ENCODE measurements at places on chromosomes 12 and 14.

GRCh38 chr12:52144512-52145227, 47.1 kb downstream of the KRT80 start:
- DNase-seq, result no peak

- DNase-seq, result no peak
Measured at GRCh38 chr14:36028218-36028617, 148.3 kb downstream of the PTCSC3 start.

- DNase-seq, result no peak
Measured at GRCh38 chr12:42099433-42099832, 45.2 kb downstream of the GXYLT1 start.

GRCh38 chr12:59808317-59808910, 212.6 kb downstream of the SLC16A7 start:
- no peak for DNase-seq

- DNase-seq, result no peak
Measured at GRCh38 chr14:104359301-104359968, 220.1 kb upstream of the C14orf180 start.

GRCh38 chr14:22979748-22980392, 2.5 kb downstream of the AJUBA start:
- DNase-seq, result no peak

DNA sequence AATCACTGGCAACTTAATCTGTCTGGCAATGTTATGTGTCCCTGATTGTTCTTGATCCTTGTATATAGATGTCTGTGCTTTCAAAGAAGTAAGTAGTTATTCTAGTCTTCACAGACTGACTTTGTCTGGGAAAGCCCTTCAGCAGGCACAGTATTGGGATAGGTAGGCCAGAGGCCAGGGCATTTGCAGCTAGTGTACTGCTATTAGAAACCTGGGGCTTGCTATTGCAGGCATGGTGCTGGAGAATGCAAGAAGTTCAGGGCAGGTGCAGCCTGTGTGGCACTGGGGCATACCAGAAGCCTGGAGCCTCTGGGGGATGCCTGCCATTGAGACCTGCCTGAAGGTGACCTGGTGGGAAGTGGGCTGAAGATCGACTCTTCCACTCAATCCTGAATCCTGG, 96.3 kb downstream of the TMTC3 start:
- DNase-seq, result no peak

DNA sequence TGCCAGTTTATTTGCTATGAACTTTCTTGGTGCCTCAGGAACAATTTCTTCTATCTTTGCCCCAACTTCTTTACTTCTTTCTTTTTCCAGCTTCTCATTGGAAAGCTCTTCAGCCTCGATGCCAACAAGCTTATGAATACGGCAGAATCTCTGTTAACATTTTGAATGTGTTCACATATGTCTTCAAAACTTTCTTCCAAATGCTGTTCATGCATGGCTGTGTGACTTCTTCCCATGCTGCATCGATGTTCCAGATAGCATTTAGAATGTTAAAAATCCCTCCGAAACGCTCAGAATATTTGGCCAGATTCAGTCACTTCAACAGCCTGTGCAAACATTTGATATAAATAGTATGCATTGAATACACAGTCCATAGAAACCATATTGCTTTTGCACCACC, 247.8 kb upstream of the ARID2 start:
- no peak for DNase-seq

DNA sequence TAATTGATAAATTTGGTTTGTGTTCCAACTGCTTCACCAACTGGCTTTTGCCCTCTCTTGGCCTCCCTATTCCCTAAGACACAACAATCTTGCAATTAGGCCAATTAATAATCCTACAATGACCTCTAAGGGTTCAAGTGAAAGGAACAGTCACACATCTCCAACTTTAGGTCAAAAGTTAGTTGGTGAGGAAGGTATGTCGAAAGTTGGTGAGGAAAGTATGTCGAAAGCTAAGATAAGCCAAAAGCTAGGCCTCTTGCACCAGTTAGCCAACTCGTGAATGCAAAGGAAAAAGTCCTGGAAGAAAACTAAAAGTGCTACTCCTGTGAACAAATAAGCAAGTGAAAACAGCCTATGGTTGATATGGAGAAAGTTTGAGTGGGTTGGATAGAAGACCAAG, 32.6 kb downstream of the EGLN3 start:
- DNase-seq, result no peak

GRCh38 chr12:89151536-89151935, 200.8 kb downstream of the DUSP6 start:
- no peak for DNase-seq

GRCh38 chr14:92974541-92975345, 51.8 kb downstream of the CHGA start:
- DNase-seq, result no peak

DNA sequence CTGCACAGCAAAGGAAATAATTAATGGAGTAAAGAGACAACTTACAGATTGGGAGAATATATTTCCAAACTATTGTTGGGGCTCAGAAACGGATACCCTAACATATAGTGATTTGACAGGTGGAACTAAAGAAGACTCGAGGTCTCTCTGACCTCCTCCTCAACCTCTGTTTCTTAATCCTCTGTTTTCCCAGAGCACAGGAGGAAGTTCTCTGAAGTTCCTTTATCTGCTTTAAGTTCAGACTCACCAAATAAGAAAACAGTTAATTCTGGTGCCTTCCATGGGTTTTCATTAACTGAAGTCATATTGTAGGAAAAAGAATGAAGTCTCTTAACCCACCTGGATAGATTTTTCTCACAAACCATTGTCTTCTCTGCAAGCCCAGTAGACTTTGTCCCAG, 29.2 kb downstream of the CLEC2D start:
- DNase-seq, result no peak

- DNase-seq, result no peak
Measured at GRCh38 chr14:59849411-59850130, 21.0 kb downstream of the RTN1 start.

DNA sequence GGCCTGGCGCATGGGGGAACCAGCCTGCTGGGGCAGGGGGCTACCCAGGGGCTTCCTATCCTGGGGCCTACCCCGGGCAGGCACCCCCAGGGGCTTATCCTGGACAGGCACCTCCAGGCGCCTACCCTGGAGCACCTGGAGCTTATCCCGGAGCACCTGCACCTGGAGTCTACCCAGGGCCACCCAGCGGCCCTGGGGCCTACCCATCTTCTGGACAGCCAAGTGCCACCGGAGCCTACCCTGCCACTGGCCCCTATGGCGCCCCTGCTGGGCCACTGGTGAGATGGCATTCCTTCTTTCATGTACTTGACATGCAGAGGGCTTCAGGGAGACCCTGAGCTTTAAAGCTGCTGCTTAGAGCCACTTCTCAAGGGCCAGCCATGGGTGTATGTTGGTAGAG, 9.0 kb downstream of the LGALS3 start:
- no peak for DNase-seq

DNA sequence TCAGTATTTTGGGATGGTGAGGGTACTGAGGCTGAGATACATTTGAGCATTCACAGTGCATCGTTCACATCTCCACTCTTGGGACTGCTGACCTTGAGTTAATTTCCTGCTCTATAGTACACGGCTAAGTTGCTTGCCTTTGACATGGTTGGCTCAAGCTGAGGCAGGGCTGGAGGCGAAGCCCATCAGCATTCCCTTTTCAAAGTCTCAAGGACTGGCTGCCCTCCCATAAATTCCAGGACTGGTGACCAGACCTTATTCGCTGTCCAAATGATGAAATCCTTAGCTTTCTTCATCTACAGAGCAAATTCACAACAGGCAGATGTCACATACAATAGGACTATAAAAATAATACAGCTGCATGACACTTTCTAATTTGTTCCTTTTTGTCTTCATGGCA, 85.9 kb downstream of the SSPN start:
- no peak for DNase-seq

DNA sequence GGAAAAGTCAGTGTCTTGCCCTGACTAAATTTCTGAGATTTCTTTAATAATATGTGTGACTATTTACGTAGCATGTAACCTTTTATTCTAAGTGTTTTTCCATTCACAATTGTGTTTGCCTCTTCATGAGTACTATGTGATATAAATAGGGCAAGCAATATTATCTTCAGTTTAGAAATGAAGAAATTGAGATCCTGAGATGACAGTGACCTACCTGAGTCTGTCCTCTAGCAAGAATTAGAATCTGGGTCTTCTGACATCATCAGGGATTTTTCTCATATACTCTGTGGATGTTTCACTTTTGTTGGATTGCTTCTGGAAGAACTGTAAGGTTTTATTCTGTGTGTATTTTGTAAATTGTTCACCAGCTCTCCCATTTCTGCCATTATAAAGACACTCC, 35.0 kb downstream of the TMTC2 start:
- DNase-seq, result no peak

DNA sequence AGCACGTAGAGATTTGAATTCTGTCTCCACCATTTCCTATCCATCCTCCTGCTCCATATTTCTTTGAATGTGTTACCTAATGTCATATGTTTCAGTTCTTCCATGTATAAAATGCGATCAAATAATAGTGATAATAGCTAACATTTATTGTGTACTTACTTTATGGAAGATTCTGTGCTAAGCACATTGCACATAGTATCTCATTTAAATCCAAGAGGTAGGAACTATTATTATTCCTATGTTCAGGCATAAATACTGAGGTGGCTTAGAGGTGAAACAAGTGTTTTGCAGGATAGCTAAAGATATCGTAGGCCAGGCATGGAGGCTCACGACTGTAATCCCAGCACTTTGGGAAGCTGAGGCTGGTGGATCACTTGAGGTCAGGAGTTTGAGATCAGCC, 17.5 kb upstream of the AICDA start:
- no peak for DNase-seq

- no peak for DNase-seq
Measured at GRCh38 chr14:104816616-104816884, 15.6 kb downstream of the ZBTB42 start.

GRCh38 chr14:95007921-95008320, 149.4 kb downstream of the DICER1 start:
- no peak for DNase-seq

- no peak for DNase-seq
Measured at GRCh38 chr14:61328626-61329262, 7.4 kb downstream of the PRKCH start.

GRCh38 chr12:135138-135537, 68.6 kb downstream of the IQSEC3 start:
- no peak for DNase-seq

GRCh38 chr12:4496145-4496838, 42.4 kb upstream of the RAD51AP1 start:
- DNase-seq, result no peak

GRCh38 chr12:51098611-51099010, 15.2 kb upstream of the CSRNP2 start:
- DNase-seq, result no peak

GRCh38 chr12:51126297-51126696, 42.9 kb upstream of the CSRNP2 start:
- DNase-seq, result no peak

- no peak for DNase-seq
Measured at GRCh38 chr14:104895207-104895785, 29.4 kb upstream of the PLD4 start.
